ENCODE measurements at places on chromosomes 3 and 15.

- no peak for DNase-seq
Observed at GRCh38 chr15:49215768-49216739, 46.0 kb downstream of the GALK2 start.

GRCh38 chr3:183545708-183546107, 9.8 kb downstream of the KLHL6 start:
- DNase-seq, result no peak

GRCh38 chr3:110738531-110738930, 333.1 kb upstream of the NECTIN3 start:
- DNase-seq, result no peak

GRCh38 chr15:65877749-65878148, 8.5 kb downstream of the RAB11A start:
- DNase-seq, result no peak

DNA sequence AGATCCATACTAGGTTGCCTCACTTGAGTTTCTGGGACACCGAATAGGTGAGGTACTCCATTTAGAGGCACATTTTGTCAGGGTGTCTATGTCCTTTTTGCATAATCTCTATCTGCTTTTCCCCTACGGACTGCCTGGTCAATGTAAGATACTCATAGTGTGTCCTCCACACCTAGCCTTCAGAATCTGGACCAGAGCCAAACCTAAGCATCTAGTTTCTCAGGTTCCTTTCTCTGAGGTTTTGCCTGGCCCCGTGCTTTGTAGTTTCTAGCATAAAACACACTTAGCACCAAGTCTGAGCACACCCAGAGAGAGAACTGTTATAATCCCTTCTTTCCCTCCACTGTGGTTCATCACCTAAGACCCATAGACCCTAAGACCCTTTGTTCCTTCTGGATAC, 105.9 kb upstream of the MLF1 start:
- DNase-seq, result no peak

GRCh38 chr3:189631409-189631808, 220 bp downstream of the TP63 start:
- no peak for DNase-seq

All from activated CD8-positive, alpha-beta memory T cell treated with anti-CD3 and anti-CD28 coated beads for 4 hours (primary cell).